NCI-H1417 treated with DMSO at 0.1 percent for 48 hours (cell line): ENCODE measurements at places on chromosomes 1 and 21.

DNA sequence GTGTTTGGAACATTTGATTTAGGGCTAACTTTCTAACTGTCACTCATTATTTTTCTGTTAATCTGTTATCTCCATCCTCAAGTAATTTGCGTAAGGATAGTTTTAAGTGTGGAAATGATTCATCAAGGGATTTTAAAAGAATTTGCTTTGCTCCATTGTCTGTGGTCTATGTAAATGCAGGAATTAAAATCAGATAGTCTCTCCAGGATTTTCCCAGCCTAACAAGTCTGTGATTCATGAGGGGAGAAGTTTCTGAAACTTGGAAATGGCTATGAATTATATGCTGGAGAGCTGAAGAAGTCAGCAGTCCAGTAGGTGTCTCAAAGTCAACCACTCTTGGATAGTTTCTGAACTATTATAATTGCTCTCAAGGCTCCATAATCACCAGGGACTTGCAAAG lies 264.5 kb downstream of the MRPL39 start:
- no peak for DNase-seq

DNA sequence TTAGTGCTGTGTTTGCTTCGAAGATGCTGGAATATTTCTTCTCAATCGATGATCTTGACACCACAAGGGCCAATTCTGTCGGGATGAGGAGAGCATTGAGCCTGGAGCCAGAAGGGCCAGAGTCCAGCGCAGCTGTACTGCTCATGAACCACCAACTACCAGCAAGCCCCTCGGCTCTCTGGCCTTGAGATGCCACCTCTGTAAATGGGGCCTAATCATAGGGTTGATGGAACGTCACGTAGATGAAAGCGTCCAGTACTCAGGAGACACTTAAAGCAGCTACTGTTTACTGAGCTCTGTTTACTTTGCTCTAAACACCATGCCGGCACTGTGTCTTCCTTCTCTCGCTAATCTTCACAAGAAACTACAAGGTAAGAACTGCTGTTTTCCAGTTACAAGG lies 26.3 kb downstream of the CCDC185 start:
- no peak for DNase-seq

DNA sequence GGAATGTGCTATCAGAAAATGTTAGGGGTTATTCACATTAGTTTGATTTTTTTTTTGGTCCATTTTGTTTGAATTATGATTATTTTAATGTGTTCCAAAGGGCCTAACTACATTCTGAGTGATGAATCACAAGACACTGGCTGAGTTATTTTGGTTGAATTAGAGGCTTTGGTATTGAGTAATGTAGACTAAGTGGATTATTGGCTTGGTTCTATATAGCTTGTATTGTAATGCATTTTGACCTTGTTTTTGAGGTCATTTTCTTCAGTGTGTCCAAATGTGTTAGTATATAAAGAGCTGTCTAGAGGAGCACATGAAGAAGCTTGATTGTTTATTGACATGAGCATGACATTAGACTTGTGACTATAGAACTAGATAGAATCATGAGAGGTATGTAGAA lies 3.4 kb downstream of the ZNF326 start:
- no peak for DNase-seq

- no peak for DNase-seq
Measured at GRCh38 chr21:45031571-45032191, 42.7 kb upstream of the ADARB1 start.

DNA sequence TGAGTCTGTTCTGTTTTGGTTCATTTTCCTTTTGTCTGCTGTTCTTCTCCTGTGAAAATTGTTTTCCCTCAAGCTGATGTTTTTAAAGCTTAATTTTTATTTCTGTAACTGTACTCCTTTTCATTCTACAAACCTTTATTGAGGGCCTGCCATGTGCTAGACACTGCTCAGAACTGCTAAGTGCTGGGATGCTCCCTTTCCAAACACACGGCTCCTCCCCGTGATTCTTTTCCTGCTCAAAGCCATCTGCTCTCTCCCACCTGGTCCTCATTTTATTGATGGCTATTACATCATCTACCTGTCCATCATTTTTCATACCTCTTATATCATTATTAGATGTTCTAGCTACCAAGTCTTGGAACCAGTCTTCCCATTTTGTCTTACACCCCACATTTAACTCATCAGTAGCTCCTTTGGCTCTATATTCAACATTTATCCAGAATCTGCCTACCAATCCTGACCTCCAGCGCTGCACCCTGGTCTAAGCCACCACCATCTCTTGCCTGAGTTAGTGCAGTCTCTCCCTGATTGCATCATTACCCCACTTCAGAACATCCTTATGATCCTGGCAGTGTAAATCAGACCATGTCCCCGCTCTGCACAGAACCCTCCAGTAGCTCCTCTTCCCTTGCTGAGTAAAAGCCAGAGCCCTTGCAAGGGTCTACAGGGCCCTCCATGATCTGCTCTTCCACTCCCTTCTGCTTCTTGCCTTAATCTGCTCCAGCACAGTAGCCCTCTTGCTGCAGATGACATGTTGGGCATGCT lies 118.1 kb downstream of the CACNA1E start:
- DNase-seq: no peak

DNA sequence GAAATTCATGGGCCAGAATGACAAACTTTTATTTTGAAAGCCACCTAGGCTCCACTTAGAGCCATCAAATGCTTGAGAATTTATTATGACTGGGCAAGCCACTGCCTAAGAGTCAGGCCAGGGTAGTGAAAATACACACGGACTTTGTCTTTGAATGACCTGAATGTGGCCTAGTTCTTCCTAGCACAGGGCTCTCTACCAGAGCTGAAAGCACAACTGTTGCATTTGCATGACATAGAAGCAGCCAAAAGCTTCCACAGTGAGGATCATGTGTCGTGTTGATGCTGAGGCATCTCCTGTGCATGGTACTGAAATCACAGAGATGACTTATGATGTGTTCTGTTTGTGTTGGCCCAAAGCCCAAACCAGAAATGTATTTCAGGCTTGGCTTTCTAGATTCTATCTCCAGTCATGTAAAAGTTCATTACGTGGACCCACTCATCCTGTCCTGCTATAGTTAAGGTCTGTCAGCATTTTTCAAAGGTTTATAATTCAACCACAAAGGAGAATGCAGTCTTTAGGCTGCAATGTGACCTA lies 164.0 kb upstream of the UBE2U start:
- DNase-seq: no peak

- no peak for DNase-seq
Measured at GRCh38 chr1:175221557-175222175, 29.1 kb upstream of the KIAA0040 start.

GRCh38 chr1:207890136-207890738 lies 20.7 kb downstream of the CD34 start:
- DNase-seq: no peak

DNA sequence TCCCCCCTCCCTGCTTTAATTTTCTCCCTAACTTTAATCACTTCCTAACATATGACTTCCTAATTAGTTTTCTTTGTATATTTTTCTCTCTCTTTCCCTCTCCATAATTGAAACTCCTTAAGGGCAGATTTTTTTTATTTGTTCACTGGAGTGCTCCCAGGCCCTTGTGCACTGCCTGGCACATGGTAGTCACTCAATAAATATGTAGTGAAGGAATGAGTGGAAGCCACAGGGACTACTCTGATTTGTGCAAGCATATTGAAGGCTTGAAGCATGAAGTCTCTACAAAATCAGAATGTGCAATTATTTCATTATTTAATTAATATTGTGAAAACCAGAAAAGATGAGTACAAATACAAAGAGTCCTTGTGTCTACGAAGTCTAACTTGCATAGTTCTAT lies 41.5 kb downstream of the SNX7 start:
- DNase-seq: no peak

GRCh38 chr1:240235521-240236288 lies 144.0 kb downstream of the FMN2 start:
- no peak for DNase-seq
